ENCODE measurements at places on chromosomes 3 and 15.

- no peak for DNase-seq
Observed at GRCh38 chr3:13822042-13822441, 57.8 kb downstream of the WNT7A start.

DNA sequence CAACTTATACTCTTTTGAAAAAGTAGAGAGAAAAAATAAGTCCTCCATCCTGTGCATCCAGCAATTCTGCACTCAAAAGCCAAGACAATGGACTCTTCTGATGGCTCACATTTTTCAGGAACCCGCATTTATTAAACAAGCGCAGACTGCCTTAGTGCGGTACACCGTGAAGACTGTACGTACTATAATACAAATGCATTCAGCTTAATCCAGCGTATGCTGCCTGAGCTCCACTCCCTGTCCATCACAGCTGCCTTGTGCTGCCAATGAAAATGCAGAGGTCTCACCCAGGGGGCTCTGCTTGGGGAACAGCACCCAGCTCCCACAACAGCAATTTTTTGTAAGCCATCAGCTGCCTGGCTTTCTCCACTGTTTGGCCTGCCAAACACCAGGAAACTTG lies 350.9 kb downstream of the ULK4 start:
- no peak for DNase-seq

DNA sequence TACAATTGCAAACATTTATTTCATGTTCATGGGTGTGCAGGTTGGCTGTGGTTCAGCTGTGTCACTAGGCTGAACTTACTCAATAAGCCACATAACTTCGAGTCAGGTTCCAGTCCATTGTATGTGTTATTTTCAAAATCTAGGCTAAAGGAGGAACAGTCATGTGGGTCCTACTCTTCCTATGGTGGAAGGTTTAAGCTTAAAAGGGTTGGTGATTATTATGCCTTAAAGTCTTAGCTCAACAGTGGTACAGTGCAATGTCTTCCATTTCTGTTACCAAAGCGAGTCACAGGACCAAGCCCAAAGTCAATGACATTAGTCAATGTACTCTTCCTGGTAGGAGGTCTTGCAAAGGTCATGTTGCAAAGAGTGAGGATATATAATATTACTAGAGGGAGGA lies 78.2 kb downstream of the ATG7 start:
- no peak for DNase-seq

DNA sequence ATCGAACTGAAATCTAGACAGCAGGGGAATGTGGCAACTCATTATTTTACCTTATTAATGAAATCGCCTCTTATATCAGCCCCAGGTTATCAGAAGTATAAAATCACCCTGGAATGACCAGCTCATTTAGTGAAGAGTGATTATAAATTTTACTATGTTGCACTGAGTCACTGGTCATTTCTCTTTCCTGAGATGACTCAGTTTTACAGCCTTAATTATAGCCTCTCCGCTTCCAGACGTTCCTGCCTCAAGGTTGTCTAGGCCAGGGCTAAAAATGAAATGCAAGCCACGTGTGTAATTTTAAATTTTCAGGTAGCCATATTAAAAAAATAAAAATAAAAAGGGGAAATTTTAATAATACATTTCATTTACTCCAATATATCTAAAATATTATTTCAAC lies 33.3 kb downstream of the DET1 start:
- DNase-seq: peak; percentile 23

- no peak for DNase-seq
Observed at GRCh38 chr3:125261031-125261430, 48.5 kb upstream of the SLC12A8 start.

DNA sequence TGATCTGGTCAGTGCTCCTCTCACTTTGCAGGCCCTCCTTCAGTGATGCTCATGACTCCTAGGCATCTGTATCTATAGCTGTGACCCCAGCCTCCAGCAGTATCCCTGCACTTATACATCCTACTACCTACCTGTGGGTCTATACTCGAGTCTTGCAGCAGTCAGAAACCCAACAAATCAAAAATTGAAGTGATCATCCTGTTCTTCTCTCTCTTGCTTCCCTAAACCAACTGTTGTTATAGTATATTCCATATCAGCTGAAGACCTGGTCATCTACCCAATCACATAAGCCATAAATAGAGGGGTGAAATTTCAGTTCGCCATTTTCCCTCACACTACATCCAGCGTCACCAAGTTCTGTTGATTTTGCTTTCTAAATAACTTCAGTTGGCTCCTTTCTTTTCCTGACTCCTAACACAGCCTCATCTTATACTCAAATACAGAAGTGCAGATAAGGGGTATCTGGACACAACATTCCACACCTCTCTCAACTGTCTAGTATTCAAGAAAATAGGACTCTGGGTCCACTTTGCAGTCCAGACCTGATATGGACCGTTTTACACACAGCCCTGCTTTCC lies 25.9 kb upstream of the SRPRB start:
- no peak for DNase-seq

- no peak for DNase-seq
Observed at GRCh38 chr3:36877930-36878685, 66.7 kb downstream of the TRANK1 start.

DNA sequence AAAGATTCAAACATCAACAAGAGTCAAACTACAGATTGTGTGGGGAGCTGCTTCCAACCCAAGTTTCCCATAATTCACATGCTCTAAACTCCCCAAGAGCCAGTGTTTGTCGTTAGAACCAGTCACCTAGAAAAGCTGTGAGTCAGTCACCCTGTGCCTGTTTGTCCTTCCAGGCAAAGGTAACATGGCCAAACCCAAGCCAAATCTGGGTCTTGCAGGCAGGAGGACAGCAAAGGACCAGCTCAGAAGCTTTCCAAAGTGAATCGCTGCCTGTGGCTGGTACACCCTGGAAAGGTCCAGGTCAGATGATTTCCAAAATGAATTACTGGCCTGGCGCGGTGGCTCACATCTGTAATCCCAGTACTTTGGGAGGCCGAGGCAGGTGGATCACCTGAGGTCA lies 251.5 kb downstream of the FAM43A start:
- DNase-seq: no peak

DNA sequence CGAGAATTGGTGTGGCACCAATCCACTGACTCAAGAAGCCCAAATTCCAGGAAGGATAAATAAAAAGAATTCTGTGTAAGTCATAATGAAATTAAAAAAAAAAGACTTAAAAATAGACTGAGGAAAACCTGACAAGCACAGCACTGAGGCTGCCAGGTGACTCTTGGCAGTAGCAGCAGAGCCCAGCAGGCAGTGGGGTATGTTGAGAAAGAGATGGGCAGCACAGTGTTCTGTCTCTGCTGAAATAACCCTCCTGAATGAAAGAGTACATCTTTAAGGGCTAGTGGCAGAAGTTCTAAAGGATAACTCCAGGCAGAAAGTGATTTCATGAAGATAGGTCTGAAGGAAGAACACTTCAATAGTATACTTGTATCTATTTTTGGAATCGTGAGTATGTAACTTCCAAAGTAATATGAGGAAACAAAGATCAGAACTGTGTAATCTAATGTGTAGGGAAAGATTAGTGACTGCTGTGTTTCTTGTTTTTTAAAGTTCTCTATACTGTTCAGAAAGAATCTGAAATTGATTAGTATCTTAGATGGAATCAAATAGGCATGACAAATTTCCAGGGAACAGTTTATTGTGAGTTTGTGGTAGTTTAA lies 75.9 kb downstream of the RAB7A start:
- DNase-seq: no peak

DNA sequence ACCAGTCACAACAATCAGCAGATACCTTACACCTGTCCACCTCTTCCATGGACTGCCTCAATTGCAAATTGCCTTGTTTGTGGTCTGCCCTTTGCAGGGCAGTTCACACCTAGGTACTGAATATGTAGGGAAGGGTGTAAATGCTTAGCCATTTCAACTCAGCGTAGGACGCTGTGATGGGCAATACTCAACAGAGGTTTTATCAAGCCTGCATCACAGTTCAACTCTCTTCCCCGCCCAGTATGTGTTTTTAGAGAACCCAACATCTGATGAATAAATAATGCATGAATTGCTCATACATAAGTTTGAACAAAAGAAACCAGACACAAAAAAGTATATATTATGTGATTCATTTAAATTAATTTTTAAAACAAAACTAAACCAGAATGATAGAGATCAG lies 124.4 kb downstream of the P2RY1 start:
- DNase-seq: no peak

- DNase-seq: no peak
Observed at GRCh38 chr3:107055181-107055942, 321.9 kb upstream of the CCDC54 start.

DNA sequence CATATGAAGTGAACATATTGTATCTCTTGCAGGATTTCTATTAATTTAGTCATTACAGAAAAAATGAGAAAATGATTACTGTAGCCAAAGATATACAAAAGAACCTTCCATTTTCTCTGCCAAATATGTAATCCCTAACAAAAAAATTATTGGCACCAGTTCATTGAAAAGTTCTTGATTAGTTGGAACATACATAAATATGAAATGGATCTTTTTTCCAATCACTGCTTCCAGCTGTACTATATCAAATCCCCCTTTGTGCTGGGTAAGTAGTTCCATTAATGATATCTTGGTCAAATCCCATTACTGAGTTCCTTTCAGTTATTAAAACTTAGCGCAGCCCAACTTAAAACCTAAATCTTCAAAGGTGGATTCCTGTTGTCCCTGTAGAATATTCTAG lies 263.8 kb downstream of the SLC9A9 start:
- no peak for DNase-seq

DNA sequence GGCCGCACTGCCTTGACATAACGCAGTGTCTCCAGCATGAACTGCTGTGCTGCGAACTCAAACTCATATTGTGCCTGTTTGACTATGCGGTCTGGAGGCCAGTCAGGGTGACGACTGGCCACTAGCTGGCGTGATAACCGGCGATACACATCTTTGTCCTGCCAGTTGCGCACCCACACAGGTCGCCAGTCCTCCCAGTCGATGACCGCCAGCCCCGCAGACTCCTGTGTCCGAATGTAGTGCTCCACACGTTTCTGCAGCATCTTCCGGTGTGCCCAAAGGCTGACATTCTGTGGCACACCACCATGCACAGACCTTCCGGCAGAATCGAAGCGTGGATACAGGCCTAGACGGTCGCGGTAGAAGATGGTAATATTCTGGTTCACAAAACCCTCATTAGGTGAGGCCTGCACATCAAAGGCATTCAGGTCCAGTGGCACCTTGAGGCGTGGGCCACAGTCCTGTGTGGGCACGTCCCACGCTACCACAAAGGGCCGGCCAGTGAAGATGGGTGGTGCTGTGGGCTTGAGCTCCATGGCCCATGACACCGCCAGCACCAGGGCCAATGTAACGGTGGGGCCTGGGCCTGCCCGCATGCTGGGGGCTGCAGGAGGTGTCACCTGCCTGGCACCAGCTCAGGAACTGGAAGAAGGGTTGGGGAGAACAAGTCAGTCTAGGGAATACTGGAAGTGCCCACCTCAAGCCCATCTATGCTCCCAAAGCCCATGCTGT lies 2.5 kb downstream of the HYAL2 start:
- no peak for DNase-seq

GRCh38 chr3:72015463-72015862 lies 230.5 kb upstream of the PROK2 start:
- no peak for DNase-seq

DNA sequence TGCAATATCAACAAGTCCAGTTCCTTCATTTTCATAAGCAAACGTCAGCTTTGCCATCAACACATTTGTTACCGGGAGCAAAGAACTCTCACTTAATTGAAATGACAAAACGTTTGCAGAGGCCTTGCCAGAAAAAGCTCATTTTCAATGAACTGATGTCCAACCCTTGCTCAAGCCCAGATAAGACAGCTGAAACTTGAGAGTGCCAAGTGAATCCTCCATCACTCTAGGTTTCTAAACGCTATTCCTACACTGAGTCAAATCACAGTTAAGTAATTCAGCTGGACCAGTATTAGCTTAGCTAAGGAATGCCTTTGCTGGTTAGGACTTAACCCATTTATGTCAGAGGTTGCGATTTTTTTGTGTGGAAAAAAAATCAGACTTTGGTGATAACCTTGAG lies 11.5 kb downstream of the CHSY1 start:
- no peak for DNase-seq

GRCh38 chr15:89971592-89971997 lies 29.5 kb upstream of the ZNF710 start:
- peak; percentile 27 for DNase-seq

- DNase-seq: no peak
Observed at GRCh38 chr3:34547297-34547920, 749.0 kb downstream of the PDCD6IP start.

DNA sequence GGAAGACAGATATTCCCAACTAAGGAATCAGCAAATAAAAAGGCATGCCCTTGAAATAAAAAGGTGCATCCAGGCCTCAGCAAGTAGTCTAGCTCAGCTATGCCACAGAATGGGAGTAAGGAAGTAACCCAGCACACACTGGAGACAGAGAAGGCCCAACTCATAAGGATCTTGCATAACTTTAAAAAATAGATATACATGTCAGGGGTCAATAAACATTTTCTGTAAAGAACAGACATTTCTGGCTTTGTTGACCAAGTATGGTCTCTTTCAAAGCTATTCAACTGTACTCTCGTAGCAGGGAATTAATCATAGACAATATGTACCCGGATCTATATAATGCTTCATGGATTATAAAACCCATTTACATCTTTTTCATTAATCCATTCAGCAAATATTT lies 449.3 kb downstream of the TAFA4 start:
- DNase-seq: no peak

GRCh38 chr15:66483131-66483566 lies 14.4 kb downstream of the SNAPC5 start:
- DNase-seq: peak; percentile 84

DNA sequence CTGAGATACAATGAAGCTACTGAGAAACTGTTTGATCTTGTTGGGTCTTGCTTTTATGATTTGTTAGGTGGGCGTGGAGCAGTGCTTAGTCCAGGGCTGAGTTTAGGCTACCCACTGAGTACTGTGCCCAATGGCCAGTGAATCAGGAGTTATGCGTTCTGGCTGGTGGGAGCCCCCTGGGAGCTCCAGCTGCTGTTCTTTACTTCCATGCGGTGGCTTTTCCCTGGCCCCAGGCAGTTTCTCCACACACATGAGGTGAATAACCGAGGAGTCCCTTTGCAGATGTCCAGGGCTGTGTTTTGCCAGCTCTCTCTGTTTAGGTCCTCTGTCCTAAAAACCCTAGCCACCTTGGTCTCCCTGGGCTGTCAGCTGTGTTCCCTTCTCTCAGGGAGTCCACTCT lies 106.5 kb downstream of the KLF13 start:
- DNase-seq: no peak

GRCh38 chr3:140917772-140918171 lies 23.9 kb upstream of the SLC25A36 start:
- DNase-seq: no peak

GRCh38 chr3:33438284-33438668 lies 1.9 kb downstream of the UBP1 start:
- DNase-seq: peak; percentile 65

GRCh38 chr15:76982756-76983155 lies 12.2 kb upstream of the PSTPIP1 start:
- DNase-seq: no peak

All from astrocyte of the spinal cord (primary cell).